ENCODE measurements at places on chromosomes 12 and 14.
A peak's percentile ranks its signal among the peaks of the same experiment; 100 is the strongest.

GRCh38 chr12:113910751-113911272 is 55.3 kb downstream of the RBM19 start:
- H3K27ac ChIP-seq, result no peak overlapping the region
- DNase-seq, result no peak
- H3K36me3 ChIP-seq, result peaks cover 58% of the 10 kb centered on the region

DNA sequence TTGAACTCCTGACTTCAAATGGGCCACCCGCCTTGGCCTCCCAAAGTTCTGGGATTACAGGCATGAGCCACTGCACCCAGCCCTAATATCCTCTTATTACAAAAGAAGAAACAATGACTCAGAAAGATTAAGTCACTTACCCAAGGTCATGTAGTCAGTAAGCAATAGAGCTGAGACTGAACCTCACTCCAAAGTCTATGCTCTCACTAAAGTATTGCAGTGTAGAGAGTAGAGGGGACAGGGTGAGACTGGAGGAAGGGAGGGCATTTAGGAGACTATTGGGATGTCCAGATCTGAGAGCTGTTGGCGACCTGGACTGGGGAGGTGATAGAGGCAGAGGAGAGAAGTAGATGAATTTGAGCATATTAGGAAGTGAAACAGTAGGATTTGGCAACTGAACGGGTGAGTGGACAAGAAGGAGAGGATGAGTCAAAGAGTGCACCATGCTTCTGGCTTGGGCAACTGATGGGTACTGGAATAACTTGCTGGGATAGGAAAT is 11.8 kb downstream of the P2RX7 start:
- peak overlapping the region; percentile 70 for H3K27ac ChIP-seq
- H3K36me3 ChIP-seq, result peaks cover 3% of the 10 kb centered on the region
- peaks cover 26% of the 10 kb centered on the region for H3K4me1 ChIP-seq
- peak overlapping the region; percentile 1 for H3K4me3 ChIP-seq
- H3K27me3 ChIP-seq, result no peaks in the 10 kb centered on the region

GRCh38 chr12:92289629-92290349 is 144.1 kb upstream of the BTG1 start:
- no peaks in the 10 kb centered on the region for H3K36me3 ChIP-seq
- H3K4me1 ChIP-seq, result peaks cover 6% of the 10 kb centered on the region
- H3K4me3 ChIP-seq, result no peak overlapping the region
- H3K27me3 ChIP-seq, result no peaks in the 10 kb centered on the region
- H3K27ac ChIP-seq, result no peak overlapping the region
- DNase-seq, result no peak

- peaks cover 10% of the 10 kb centered on the region for H3K4me1 ChIP-seq
- no peaks in the 10 kb centered on the region for H3K27me3 ChIP-seq
Observed at GRCh38 chr12:96419576-96420276, 19.5 kb upstream of the CDK17 start.

- H3K36me3 ChIP-seq, result no peaks in the 10 kb centered on the region
- no peak for DNase-seq
- no peak overlapping the region for H3K27ac ChIP-seq
- no peaks in the 10 kb centered on the region for H3K4me1 ChIP-seq
- peaks cover 12% of the 10 kb centered on the region for H3K27me3 ChIP-seq
- H3K4me3 ChIP-seq, result no peak overlapping the region
Observed at GRCh38 chr14:21053184-21054122, 4.2 kb upstream of the RNASE8 start.

- no peak overlapping the region for H3K27ac ChIP-seq
- DNase-seq, result no peak
- H3K36me3 ChIP-seq, result no peaks in the 10 kb centered on the region
- no peaks in the 10 kb centered on the region for H3K4me1 ChIP-seq
Observed at GRCh38 chr12:25477217-25477616, 75.9 kb downstream of the LMNTD1 start.

- H3K4me3 ChIP-seq, result no peak overlapping the region
- peaks cover 28% of the 10 kb centered on the region for H3K4me1 ChIP-seq
- H3K27me3 ChIP-seq, result peaks cover 69% of the 10 kb centered on the region
- DNase-seq, result no peak
Observed at GRCh38 chr12:111033281-111034082, 113.1 kb upstream of the MYL2 start.

GRCh38 chr12:89433634-89434033 is 81.3 kb upstream of the DUSP6 start:
- no peak overlapping the region for H3K4me3 ChIP-seq
- H3K27me3 ChIP-seq, result no peaks in the 10 kb centered on the region
- H3K36me3 ChIP-seq, result peaks cover 24% of the 10 kb centered on the region
- no peak for DNase-seq
- no peak overlapping the region for H3K27ac ChIP-seq

- DNase-seq, result peak; percentile 39
- peak overlapping the region; percentile 47 for H3K4me3 ChIP-seq
- H3K27ac ChIP-seq, result no peak overlapping the region
Observed at GRCh38 chr14:80930836-80931389, 10.6 kb downstream of the CEP128 start.

GRCh38 chr12:91327131-91327530 is 144.5 kb upstream of the DCN start:
- no peaks in the 10 kb centered on the region for H3K36me3 ChIP-seq
- no peaks in the 10 kb centered on the region for H3K27me3 ChIP-seq
- no peak for DNase-seq

DNA sequence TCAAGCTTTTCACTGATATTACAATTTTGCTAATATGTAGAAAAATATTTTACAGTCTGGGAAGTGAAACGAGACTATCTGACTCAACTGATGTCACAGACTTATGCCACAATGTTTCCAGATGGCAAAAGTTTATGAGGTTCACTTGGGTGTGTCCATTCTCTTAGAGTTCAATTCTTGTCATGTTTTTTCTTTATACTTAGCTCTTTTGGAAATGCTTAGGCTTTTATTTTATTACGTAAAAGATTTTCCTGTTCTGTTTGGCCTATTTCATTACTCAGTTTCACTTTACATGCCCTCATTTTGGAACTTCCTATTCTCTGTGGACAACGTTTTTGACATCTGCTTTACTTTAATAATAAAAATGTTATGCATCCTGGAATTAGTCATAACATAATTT is 2.1 kb upstream of the PDZRN4 start:
- H3K4me1 ChIP-seq, result peaks cover 15% of the 10 kb centered on the region
- DNase-seq, result no peak
- no peak overlapping the region for H3K27ac ChIP-seq
- no peaks in the 10 kb centered on the region for H3K36me3 ChIP-seq

DNA sequence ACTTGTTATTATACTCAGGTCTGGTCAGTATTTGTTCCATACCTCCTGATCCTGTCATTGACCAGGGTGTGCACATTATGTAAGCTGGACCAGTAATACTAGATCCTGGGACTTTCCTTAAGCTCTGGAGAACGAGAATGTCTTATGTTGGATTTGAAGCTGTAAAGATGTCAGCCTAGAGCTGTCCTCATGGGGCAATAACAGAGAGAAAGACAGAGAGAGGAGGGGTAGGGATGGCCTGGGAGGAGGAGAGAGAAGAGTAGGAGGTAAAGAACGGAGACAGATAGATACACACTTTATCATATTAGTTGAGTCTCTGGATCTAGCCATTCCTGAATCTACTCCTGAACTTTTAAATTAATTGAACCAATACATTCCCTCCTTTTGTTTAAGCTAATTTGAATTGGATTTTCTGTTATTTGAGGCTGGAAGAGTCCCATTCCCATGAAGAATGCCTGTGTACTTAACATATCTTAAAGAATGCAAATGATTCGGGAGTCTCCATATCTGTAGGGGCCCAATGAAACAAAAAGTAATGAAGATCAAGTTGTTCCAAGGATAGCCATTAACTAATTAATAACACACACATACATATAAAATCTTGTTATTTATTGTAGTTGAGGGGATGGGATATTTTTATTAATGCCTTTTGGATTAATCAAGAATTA is 55.9 kb downstream of the PLEKHA5 start:
- no peak overlapping the region for H3K27ac ChIP-seq
- H3K27me3 ChIP-seq, result no peaks in the 10 kb centered on the region
- H3K36me3 ChIP-seq, result peaks cover 3% of the 10 kb centered on the region
- no peak for DNase-seq
- peaks cover 11% of the 10 kb centered on the region for H3K4me1 ChIP-seq

DNA sequence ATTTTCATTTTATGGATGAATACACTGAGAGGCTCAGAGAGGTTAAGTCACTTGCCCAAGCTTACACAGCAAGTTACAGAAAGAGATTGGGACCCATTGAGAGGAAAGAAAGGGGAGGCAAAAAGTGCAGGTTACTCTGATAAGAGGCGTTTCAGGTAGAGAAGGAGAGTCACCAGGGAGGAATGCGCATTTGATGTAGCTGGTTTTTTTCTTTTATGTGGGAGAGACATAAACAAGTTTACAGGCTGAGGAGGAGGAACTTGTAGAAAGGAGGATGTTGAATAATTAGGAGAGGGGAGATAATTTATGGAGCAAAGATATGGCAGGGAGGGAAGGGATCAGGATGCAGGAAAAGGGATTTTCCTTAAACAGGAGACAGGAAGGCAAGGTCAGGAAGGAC is 297.0 kb downstream of the PCNX1 start:
- DNase-seq, result no peak
- peaks cover 2% of the 10 kb centered on the region for H3K36me3 ChIP-seq
- H3K4me3 ChIP-seq, result no peak overlapping the region
- H3K4me1 ChIP-seq, result no peaks in the 10 kb centered on the region

DNA sequence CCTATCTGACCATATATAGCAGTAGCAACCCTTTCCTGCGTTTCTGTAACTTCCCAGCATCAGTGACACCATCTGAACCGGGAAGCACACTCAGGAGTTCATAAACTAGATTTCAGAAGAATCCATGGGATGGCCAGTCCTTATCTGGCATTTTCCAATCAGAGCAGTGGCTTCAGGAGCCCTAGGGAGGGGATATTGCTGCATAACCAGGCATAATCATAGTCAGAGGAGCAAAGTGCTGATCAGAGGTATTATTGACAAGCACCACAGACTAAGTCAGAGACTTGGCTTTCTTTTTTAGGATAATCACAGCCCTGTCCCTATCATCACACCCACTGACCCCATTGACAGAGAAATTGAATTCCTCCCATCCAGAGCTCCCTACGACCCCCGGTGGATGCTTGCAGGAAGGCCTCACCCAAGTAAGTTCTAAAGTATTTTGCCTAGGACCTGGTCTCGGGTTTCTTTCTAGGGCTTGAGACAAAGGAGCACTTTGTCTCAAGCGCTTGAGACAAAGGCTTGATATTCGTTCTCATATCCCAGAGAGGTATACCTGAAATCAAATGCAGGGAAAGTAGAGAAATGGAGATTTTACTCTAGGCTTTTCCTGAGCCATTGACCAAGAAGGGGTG is 55.1 kb downstream of the FOXN4 start:
- DNase-seq, result no peak
- no peaks in the 10 kb centered on the region for H3K4me1 ChIP-seq
- H3K36me3 ChIP-seq, result peaks cover 56% of the 10 kb centered on the region
- H3K27ac ChIP-seq, result no peak overlapping the region
- H3K27me3 ChIP-seq, result no peaks in the 10 kb centered on the region
- H3K4me3 ChIP-seq, result no peak overlapping the region

GRCh38 chr14:58825606-58826005 is 187.8 kb downstream of the DACT1 start:
- no peak overlapping the region for H3K4me3 ChIP-seq
- H3K27ac ChIP-seq, result no peak overlapping the region
- no peaks in the 10 kb centered on the region for H3K36me3 ChIP-seq
- no peaks in the 10 kb centered on the region for H3K27me3 ChIP-seq
- peaks cover 3% of the 10 kb centered on the region for H3K4me1 ChIP-seq
- DNase-seq, result no peak

DNA sequence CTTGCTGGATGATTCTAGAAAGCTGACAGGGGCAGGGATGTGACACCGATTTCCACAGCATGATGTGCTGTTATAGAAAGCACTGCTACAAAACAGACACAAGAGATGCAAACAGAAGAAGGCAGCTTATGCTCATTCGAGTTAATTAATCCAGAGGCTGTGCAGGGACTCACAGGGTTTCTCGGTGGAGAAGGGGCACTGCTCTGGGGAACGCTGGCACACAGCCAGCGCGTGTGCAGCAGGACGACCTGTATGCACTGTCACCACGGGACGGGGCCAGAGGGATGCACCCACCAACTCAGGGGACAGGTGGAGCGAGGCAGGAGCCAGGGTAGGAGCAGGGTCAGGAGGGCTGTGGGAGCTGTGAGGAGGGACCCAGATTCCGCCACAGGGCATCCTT is 143.5 kb downstream of the RIMBP2 start:
- no peaks in the 10 kb centered on the region for H3K4me1 ChIP-seq
- DNase-seq, result no peak
- H3K27ac ChIP-seq, result no peak overlapping the region
- no peak overlapping the region for H3K4me3 ChIP-seq

GRCh38 chr12:1926251-1926657 is 7.8 kb upstream of the CACNA2D4 start:
- no peak for DNase-seq
- no peak overlapping the region for H3K27ac ChIP-seq
- H3K4me1 ChIP-seq, result peaks cover 49% of the 10 kb centered on the region
- H3K36me3 ChIP-seq, result peaks cover 18% of the 10 kb centered on the region
- H3K4me3 ChIP-seq, result no peak overlapping the region
- H3K27me3 ChIP-seq, result no peaks in the 10 kb centered on the region

- H3K27me3 ChIP-seq, result peaks cover 7% of the 10 kb centered on the region
- H3K4me3 ChIP-seq, result no peak overlapping the region
- DNase-seq, result no peak
- no peaks in the 10 kb centered on the region for H3K36me3 ChIP-seq
- peaks cover 10% of the 10 kb centered on the region for H3K4me1 ChIP-seq
Observed at GRCh38 chr12:8157484-8158198, 826 bp downstream of the ZNF705A start.

DNA sequence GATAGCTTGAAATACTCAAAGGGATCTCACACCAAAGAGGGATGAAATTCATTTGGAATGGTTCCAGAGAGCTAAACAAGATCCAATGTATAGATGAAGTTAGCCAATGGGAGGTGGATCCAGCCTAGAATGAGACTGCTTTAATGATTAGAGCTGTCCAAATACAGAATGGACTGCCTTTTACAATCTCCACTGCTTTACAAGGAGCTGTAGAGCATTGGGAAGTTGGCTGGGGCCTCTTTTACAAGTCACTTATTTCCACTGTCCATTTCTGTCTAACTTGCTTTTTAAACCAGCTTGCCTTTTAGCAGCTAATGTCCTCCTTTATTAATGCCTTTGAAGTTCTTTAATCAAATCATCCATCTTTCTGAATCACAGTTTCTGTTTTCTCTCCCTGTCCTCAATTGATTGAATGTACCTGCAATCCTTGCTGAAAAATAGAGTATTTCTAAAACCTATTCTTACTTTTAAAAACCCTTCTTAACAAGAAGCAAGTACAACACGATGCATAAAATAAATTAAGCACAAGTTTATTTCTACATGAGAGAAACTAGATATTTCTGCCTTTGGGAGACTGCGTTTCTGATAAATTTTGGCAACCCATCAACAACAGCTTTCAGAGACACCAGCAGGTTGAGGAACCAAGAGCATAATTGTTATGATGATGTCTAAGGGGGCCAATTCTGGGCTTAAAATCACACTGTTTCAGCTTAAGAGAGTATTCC is 3.4 kb upstream of the ATP2A2 start:
- peaks cover 1% of the 10 kb centered on the region for H3K27me3 ChIP-seq
- peaks cover 3% of the 10 kb centered on the region for H3K36me3 ChIP-seq
- H3K4me1 ChIP-seq, result peaks cover 10% of the 10 kb centered on the region
- no peak overlapping the region for H3K27ac ChIP-seq
- no peak for DNase-seq
- H3K4me3 ChIP-seq, result no peak overlapping the region

GRCh38 chr14:87260460-87260859 is 732.5 kb downstream of the GALC start:
- no peak overlapping the region for H3K27ac ChIP-seq
- H3K4me1 ChIP-seq, result no peaks in the 10 kb centered on the region
- H3K4me3 ChIP-seq, result no peak overlapping the region
- no peaks in the 10 kb centered on the region for H3K27me3 ChIP-seq
- no peaks in the 10 kb centered on the region for H3K36me3 ChIP-seq
- DNase-seq, result no peak
